IMR-90 (cell line): ENCODE measurements at places on chromosomes 6 and 20. TPM values are rescaled to one million over a fixed set of nuclear protein-coding genes. Genes with fewer than 3 reads are reported as not detected.

GRCh38 chr6:136609873-136610706 lies 59.9 kb upstream of the MAP7 start:
- DNase-seq = peak; percentile 100

DNA sequence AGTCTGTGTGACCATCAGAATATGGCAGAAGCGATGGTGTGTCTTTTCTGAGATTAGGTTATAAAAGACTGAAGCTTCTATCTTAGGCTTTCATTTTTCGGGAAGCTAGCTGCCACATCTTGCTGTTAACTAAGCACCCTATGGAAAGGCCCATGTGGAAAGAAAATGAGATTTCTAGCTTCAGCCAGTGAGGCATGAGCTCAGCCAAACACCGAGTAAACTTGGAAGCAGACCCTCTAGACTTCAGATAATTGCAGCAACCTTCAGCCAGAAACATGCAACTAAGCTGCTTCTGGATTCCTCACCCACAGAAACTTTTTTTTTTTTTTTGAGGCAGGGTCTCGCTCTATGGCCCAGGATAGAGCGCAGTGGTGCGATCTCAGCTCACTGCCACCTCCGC lies 20.6 kb downstream of the LOC128125822 start:
- no peak for DNase-seq

- DNase-seq = no peak
These were observed 598.2 kb upstream of the MAP3K7 start for GRCh38 chr6:91185072-91185471.

DNA sequence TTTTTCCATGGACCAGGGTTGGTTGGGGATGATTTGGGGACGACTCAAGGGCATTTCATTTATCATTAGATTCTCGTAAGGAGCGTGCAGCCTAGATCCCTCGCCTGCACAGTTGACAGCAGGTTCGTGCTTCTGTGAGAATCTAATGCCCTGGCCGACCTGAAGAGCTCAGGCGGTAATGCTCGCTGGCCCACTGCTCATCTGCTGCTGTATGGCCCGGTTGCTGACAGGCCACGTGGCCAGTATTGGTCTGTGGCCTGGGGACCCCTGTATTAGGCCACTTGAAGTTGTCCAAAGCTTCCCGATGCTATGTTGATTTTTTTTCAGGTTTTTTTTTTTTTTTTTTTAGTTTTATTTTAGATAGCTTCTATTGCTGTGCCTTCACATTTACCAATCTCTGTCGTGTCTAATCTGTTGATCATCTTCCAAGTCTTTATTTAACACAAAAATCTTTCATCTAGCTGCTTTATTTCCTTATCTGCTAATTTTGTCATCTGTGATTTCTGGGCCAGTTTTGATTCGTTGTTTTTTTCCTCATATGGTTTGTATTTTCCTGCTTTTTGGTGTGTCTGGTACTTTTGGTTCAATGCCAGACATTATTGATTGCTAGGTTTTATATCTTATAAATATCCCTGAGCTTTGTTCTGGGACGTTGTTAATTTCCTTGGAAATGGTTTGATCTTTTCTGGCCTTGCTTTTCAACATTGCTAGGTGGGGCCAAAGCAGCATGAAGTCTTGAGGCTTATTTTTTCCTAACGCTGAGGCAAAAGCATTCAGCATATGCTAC lies 41.1 kb downstream of the DYNLT1 start:
- DNase-seq = no peak

GRCh38 chr6:7463785-7464184 lies 74.2 kb downstream of the RIOK1 start:
- peak; percentile 52 for DNase-seq

DAAM2 gene
- 12.9 and 13.1 TPM in 2 replicates for total RNA-seq

GRCh38 chr6:149895833-149896271 lies 2.1 kb downstream of the RAET1E start:
- peak; percentile 62 for DNase-seq

SAMD5 gene
- 1.6 and 2.2 TPM in 2 replicates for total RNA-seq

MYH7B gene
- total RNA-seq = not detected in 2 replicates

KCNK16 gene
- total RNA-seq = not detected in 2 replicates

METTL24 gene
- not detected in 2 replicates for total RNA-seq

DNA sequence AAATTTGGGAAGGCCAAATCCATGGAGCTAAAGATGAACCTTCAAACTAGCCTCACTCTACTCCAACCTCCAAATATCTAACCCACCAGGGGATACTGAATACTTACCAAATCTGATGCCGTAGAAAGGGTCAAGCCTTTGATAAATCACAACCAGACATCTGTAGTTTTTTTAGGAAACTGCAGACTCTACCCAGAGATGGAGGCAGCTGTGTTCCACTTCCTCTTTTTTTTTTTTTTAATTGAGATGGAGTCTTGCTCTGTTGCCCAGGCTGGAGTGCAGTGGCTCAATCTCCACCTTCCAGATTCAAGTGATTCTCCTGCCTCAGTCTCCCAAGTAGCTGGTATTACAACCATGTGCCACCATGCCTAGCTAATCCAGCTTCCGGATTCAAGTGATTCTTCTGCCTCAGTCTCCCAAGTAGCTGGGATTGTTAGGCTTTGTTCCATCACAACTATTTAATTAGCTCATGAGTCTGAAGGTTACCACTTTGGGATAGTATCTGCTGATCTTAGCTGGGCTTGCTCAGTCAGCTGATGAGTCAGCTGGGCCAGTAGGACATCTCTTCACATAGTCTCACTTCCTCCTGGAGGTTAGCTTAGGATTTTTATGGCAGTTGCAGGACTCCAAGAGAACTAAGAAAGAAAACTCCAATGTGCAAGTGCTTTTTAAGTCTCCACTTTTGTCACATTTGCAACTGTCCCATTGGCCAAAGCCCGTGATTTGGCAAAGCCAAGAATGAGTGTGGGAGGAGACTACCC lies 13.3 kb downstream of the FRK start:
- peak; percentile 50 for DNase-seq

OLIG3 gene
- not detected in 2 replicates for total RNA-seq

PI3 gene
- total RNA-seq = not detected in 2 replicates

- DNase-seq = no peak
These were observed 1.6 kb upstream of the TFAP2B start for GRCh38 chr6:50816947-50817645.

- DNase-seq = peak; percentile 83
These were observed 12.8 kb upstream of the ILRUN start for GRCh38 chr6:34709386-34709785.
